ENCODE measurements at places on chromosomes 4 and X. TPM values are rescaled to one million over a fixed set of nuclear protein-coding genes. Genes with fewer than 3 reads are reported as not detected.

DNA sequence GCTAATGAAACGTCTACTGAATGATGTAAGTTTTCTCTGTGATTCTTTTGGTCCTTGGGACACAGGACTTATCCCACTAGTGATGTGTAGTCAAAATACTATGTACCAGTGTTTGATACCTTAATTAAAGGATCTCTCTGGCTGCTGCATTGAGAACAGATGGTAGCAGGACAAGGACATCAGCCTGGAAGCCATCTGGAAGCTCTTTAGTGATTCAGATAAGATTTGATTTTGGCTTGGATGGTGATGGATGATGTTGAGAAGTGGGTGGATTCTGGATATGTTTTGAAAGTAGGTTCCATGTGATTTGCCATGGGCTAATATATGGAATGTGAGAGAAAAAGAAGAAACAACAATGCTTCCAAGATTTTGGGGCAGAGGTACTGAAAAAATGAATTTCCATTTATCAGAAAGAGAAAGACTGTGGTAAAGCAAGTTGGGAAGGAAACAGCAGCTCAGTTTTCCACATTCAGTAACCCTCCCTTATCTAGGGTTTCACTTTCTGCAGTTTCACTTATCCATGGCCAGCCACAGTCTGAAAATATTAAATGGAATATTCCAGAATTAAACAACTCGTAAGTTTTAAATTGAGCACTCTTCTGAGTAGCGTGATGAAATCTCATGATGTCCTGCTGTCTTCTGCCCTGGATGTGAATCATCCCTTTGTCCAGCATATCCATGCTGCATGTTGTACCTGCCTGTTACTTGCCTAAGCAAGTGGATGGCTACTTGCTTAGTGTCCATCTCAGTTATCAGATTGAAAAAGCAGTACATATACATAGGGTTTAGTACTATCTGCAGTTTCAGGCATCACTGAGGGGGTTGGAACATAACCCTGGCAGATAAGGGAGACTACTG is 15.6 kb downstream of the CD38 start:
- H3K36me3 ChIP-seq: no peaks in the 10 kb centered on the region
- H3K4me1 ChIP-seq: no peaks in the 10 kb centered on the region
- no peak overlapping the region for H3K4me3 ChIP-seq
- H3K27me3 ChIP-seq: no peaks in the 10 kb centered on the region

GRCh38 chr4:54014666-54015160 is 49.7 kb downstream of the CHIC2 start:
- H3K4me1 ChIP-seq: peaks cover 12% of the 10 kb centered on the region
- peaks cover 7% of the 10 kb centered on the region for H3K36me3 ChIP-seq
- no peak overlapping the region for H3K4me3 ChIP-seq

DNA sequence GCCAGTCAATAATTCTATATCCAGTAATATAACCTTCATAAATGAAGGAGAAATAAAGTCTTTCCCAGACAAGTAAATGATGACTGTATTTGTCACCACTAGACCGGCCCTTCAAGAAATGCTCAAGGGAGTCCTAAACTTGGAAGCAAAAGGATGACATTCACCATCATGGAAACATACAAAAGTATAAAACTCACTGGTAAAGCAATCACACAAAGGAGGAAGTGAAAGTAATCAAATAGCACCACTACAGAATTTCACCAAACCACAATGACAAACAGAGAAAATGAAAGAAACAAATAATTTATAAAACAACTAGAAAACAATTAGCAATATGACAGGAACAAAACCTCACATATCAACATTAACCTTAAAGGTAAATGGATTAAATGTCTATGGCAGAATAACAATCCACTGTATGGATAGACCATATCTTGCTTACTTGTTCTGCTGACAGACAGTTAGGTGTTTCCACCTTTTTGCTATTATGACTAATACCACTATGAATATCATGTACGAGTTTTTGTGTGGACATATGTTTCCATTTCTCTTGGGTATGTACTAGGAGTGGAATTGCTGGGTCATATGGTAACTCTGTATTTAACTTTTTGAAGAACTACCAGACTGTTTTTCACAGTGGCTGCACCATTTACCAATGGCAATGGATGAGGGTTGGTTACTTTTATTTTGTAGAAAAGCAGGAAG is 44.9 kb downstream of the NAT8L start:
- H3K36me3 ChIP-seq: no peaks in the 10 kb centered on the region
- no peak for DNase-seq
- no peak overlapping the region for H3K27ac ChIP-seq
- no peak overlapping the region for H3K4me3 ChIP-seq
- H3K27me3 ChIP-seq: no peaks in the 10 kb centered on the region

DNA sequence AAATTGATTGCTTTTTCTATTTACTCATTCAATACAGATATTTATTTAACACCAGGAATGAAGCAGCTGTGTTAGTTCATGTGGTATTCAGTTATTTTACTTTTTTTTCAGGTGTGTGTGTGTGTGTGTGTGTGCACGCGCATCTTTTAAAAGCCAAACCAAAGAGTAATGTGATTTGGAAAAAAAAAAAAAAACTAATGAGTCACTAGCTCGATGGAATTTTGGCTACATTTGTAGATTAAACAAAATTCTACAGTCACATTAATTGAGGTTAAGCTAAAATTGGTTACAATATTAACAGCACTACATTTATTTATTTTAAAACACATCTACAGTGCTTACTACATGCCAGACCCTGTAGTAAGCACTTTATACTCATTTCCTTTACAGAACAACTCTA is 66.8 kb downstream of the HHIP start:
- H3K27ac ChIP-seq: no peak overlapping the region
- DNase-seq: no peak
- no peaks in the 10 kb centered on the region for H3K27me3 ChIP-seq
- no peaks in the 10 kb centered on the region for H3K36me3 ChIP-seq

DNA sequence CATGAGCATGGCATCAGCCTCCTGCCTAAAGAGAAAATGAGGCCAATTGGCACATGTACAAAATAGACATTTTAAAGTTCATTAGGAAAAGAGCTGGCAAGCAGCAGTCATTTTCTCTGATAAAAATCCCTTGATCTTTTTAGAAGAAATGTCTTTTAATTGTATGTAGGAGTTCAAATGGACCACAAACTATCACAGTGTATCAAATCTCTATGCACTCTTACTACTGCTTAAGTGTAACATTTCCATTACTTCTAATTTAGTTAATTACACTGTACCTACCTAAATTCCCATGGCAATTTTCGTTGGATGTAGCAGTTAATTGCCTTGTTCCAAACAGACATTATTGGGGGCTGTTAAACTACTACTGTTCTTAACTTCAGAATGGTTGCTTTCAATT is 233.7 kb upstream of the TECRL start:
- no peaks in the 10 kb centered on the region for H3K36me3 ChIP-seq
- no peak overlapping the region for H3K27ac ChIP-seq
- no peak overlapping the region for H3K4me3 ChIP-seq
- DNase-seq: no peak

- H3K27me3 ChIP-seq: no peaks in the 10 kb centered on the region
- no peaks in the 10 kb centered on the region for H3K36me3 ChIP-seq
- peaks cover 48% of the 10 kb centered on the region for H3K4me1 ChIP-seq
- peak overlapping the region; percentile 73 for H3K4me3 ChIP-seq
Observed at GRCh38 chr4:2415881-2416563, 2.4 kb downstream of the ZFYVE28 start.

- H3K4me3 ChIP-seq: no peak overlapping the region
- no peaks in the 10 kb centered on the region for H3K27me3 ChIP-seq
- no peaks in the 10 kb centered on the region for H3K4me1 ChIP-seq
- no peak for DNase-seq
Observed at GRCh38 chrX:53073115-53073586, 9.0 kb upstream of the TSPYL2 start.

DNA sequence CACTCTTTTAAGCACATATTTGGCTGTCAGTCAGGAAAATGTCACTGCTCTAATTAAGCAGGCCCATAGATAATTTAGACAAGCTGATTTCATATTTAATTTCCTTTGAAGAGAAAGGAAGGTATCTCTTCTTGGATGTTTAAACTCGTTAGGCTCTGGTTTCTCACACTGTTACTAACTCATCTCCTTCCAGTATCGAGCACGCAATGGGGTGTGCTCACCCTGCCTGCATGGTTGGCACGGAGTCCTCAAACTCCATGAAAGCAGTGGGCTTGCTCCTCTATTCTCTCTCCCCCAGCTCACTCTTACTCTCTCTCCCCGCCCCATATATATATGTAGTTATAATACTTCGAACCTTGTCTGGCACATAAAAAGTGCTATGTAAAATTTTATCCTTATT is 76.9 kb downstream of the EGF start:
- no peaks in the 10 kb centered on the region for H3K27me3 ChIP-seq
- no peak for DNase-seq
- H3K4me3 ChIP-seq: no peak overlapping the region
- H3K36me3 ChIP-seq: peaks cover 21% of the 10 kb centered on the region

- no peak overlapping the region for H3K4me3 ChIP-seq
- H3K36me3 ChIP-seq: no peaks in the 10 kb centered on the region
- H3K4me1 ChIP-seq: no peaks in the 10 kb centered on the region
Observed at GRCh38 chr4:145451895-145452294, 29.8 kb upstream of the SMAD1 start.

DNA sequence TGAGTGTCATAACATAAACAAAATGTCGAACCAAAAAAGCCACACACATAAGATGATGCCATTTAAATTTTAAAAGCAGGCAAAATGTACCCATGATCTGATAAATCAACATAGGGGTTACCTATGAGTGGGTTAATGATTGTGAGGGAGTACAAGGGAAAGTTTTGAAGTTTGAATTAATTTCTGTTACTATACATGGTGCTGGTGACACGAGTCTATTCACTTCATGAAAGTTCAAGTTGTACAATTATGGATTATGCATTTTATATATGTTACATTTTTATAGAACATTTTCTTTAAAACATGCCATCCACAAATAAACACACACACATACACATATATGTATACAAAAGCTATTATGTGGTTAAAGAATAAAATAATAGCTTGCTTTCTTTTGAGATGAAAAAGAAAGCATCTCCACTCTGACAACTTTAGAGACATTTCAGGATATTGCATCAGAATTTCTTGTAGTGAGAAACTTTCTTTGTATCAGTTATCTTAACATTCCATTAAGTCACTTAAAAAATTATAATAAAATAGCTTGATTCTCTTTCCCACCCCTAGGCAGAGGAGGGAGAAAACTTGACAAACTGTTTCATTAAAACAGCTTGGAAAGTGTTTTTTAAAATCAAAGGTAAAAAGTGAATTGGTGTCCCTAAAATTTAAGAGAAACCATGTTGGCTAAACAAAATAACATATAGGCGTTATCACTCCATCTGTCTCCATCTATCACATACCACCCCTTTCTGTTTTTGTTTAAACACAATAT is 891.8 kb upstream of the NDST4 start:
- H3K36me3 ChIP-seq: no peaks in the 10 kb centered on the region
- H3K27me3 ChIP-seq: no peaks in the 10 kb centered on the region
- H3K4me3 ChIP-seq: no peak overlapping the region
- H3K4me1 ChIP-seq: no peaks in the 10 kb centered on the region

- no peaks in the 10 kb centered on the region for H3K36me3 ChIP-seq
- H3K4me1 ChIP-seq: no peaks in the 10 kb centered on the region
- H3K27ac ChIP-seq: no peak overlapping the region
Observed at GRCh38 chr4:3346146-3346545, 53.3 kb downstream of the RGS12 start.

DNA sequence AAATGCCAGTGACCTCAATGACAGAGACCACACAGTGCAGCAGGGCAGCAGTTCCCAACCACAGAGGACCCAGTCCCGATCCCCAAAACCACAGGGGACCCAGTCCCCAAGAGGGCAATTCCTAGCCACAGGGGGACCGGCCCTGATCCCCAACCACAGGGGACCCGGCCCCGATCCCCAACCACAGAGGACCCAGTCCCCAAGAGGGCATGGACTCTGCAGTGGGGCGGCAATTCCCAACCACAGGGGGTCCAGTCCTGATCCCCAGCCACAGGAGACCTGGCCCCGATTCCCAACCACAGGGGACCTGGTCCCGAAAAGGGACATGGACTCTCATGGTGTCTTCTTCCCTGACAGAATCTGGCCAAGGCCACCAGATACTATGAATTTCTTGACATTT is 136.3 kb downstream of the AFAP1 start:
- DNase-seq: no peak
- no peaks in the 10 kb centered on the region for H3K27me3 ChIP-seq
- H3K4me3 ChIP-seq: no peak overlapping the region

DNA sequence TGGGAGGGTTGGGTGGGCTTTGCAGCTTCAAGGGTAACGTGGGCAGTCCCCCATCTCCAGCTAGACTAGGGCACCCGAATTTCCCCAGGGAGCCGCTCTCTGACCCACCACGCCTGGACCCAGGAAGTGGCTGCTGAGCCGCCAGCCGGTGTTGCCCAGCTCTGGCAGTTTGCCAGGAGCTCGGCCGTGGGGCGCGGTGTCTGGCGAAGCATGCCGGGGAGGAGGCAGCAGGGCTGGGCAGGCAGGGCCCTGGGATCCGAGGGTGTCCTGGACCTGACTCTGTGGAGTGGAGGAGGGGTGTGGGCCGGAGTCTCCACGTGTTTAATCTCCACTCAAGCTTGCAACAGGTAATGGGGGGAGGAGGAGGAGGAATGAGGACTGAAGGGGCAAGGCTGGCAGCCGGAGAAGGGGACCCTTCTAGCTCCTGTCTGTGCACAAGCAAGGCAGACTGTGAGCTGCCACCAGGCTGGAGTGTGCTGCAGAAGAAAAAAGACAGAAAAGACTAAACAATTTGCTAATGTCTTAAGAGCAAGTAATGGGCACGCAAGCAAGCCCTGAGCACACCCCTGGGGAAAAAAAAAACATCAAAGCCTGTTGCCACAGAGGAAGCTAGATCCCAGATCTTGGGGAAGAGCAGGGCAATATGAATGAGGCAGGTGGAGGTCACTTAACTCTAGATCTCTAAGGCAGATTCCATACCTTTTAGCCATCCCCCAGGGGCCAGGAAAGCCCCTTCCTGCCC is 2.4 kb downstream of the LONRF3 start:
- H3K36me3 ChIP-seq: peaks cover 4% of the 10 kb centered on the region
- DNase-seq: peak; percentile 50
- H3K27me3 ChIP-seq: no peaks in the 10 kb centered on the region
- peak overlapping the region; percentile 93 for H3K27ac ChIP-seq

Gene FMR1NB
- not detected for total RNA-seq

Gene HMX1
- not detected for total RNA-seq

Gene GPAT3
- total RNA-seq: 183 TPM

Gene DSPP
- total RNA-seq: not detected

Gene RENBP
- 2.2 TPM for total RNA-seq
